ENCODE measurements at places on chromosomes 3 and 15.

DNA sequence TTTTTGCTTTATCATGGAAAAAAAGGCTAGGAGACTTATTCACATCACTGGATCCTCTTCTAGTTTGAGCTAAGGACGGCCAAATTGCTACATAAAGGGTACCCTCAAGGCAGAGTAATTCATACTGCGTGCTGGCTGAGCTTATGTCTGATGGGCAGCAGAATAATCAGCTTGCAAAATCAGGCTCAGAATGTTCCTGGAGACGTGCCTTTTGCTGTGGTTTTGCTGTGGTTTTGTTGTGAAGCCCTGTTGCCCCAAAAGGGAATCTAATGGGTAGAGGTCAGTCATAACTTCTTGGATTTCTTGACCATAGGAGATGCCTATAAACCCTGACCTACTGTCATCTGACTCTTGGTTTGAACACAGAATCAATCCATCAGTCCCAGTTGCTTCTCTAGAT lies 189.9 kb downstream of the SOX2 start:
- DNase-seq, result no peak

GRCh38 chr15:45414215-45414885 lies 36.0 kb upstream of the GATM start:
- no peak for DNase-seq

DNA sequence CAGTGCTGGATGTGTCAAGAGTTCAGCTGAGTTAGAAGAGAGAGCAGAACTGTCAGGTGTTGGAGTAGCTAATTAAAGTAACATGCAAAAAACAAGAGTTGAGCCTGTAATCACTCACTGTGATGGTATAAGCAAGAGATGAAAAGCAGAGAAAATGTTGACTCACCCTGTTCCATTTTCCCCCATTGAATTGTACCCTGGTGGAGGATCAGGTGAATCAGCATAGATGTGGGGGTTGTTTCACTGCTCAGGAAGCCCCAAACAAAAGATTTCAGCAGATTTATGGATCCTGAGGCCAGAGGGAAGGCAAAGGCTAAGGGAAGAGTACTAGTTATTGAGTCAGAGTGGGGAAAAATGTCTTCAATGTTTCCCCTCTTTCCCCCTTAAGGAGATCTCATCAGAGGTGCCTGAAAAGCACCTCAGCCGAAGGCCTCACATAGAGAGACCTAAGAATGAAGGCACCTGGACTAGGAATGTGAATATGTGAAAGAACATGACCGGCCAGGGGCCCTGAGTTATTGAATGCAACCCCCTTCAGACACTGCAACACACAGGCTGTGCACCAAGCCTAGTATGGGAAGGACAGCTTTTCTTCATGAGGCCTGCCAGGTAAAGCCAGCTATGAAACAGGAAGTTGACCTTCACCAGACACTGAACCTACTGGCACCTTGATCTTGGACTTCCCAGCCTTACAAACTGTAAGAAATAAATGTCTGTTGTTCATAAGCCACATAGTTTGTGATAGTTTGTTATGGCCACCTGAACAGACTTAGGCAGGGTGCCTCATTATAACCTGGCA lies 90.1 kb downstream of the TMCO5A start:
- DNase-seq, result no peak

GRCh38 chr3:99713440-99713839 lies 75.0 kb downstream of the COL8A1 start:
- DNase-seq, result no peak

- DNase-seq, result no peak
Observed at GRCh38 chr3:111906656-111907055, 47.6 kb downstream of the PHLDB2 start.

DNA sequence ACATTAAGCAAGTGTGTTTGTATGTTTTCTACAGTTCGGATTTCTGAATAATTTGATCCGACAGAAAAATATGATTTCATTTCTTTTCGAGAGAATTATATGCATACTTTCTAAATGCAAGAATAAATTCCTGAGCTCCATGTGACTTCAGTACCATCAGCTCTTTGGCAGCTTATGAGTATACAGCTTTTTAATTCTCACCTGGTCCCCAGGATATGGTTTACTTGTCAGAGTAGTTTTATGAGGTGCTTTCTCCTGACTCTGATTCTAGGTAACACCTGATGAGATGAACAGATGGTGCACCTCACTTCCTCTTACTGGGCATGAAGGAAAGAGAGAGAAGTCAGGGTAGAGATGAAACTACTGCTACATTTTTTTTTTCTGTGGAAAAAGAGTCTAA lies 3.1 kb downstream of the HGD start:
- peak; percentile 93 for DNase-seq

DNA sequence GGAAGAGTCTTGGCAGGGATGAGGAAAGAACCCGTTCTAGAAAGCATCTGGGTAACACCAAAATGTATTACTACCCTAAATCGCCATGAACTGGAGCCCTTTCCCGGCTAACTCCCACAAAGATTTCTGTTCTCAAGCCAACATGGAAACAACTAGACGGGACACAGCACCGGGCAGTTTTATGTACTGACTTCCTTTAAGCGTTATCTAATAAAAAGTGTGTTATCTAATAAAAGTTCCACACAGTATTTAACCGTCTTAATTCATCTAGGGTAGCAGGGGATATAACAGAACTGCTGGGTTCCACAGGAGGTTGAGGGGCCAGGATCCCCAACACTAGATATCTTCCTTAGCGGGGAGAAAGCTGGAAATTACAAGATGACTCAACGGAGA lies 347 bp upstream of the C3orf62 start:
- peak; percentile 33 for DNase-seq

- DNase-seq, result no peak
Observed at GRCh38 chr3:151327571-151328198, 1.7 kb downstream of the P2RY13 start.

DNA sequence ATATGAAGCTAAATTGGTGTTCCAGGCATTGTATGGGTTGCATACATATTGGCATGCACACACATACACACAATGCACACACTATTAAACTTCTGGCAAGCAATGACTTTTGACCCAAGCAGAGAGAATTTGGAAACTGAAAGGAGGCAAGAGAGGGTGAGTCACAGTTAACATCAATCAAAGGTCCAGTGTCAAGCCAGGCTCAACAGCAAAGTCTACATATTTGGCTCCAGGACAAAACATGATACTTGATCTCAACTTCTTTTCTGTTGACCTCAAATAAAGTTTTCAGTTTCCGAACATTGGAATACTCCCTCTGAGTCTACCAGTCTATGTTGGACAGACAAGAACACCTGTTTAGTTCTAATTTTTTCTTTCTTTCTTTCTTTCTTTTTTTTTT lies 28.3 kb downstream of the IL12A start:
- DNase-seq, result no peak
